Lung microvascular endothelial cell (primary cell): ENCODE measurements at places on chromosomes 1 and 21.
A peak's percentile ranks its signal among the peaks of the same experiment; 100 is the strongest.

- DNase-seq = no peak
Measured at GRCh38 chr1:42943166-42943565, 15.5 kb downstream of the SLC2A1 start.

DNA sequence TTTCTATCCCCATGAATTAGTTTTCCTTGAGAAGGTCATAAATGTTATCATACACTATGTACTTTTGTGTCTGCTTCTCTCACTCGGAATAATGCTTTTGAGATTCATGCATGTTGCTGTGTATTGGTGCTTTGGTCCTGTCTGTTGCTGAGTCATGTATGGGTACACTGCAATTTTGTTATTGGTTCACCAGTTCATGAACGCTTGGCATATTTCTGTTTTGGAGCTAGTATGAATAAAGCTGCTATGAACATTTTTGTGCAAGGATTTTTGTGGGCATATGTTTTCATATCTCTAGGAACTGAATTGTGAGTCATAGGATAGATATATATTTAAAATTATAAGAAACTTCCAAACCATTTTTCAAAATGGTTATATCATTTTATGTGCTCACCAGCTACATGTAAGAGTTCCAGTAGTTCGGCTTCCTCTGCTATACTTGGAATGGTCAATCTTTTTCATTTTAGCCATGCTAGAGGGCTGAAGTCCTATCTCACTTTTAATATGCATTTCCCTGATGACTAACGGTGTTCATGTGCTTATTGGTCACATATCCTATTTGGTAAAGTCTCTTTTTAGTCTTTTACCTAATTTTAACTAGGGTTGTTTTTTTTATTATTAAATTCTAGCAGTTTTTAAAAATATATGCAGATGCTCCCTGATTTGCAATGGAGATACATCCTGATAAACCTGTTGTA, 38.2 kb downstream of the ETS2 start:
- peak; percentile 44 for DNase-seq

GRCh38 chr1:31297277-31298247, 730 bp downstream of the ZCCHC17 start:
- peak; percentile 55 for DNase-seq

- DNase-seq = no peak
Measured at GRCh38 chr1:14977338-14977931, 176.1 kb upstream of the TMEM51 start.

DNA sequence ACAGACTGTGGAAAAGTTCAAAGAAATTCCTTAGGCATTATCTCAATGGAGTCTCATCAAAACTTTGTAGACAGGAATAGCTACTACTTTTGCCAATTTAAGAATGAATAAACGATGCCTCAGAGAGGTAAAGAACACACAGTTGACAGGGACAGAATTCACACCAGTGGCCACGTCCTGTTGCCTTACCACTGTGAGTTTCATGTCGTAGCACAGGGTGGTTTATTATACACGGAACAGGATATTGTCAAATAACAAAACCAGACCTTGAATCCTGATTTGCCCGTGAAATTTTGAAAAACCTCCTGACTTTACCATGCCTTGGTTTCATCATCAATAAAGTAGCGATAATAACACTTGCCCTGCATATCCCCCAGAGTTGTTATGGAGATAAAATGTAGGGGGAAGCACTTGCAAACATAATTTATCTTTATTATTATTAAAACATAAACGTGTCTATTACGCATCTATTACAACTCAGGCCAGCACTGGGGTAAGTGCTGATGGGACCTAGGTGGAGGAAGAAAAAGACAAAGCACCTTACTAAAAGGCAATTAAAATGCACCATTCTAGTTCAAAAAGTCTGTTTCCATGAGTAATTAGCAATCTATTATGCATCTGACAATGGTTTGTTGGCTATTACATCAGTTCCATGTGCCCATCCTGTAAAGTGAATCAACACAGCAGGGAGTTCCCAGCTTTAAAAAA, 408.1 kb upstream of the RUNX1 start:
- no peak for DNase-seq

DNA sequence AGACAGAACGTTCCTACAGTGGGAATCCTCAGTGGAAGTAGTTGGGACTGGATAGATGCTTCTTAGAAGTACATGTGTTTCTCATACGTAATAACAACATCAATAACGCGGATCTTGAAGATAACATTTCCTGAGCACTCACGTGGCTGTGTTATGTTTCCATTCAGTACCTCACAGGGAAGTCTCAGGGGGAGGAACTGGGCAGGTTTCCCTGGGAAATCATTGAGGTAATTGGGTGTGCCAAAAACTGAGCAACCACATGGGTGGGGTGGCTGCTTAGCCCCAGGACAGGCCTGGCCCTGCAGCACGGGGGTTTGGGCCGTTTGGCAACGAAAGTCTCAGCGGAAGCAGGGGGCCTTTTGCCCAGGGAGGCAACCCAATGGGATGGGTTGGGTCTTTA, 133.8 kb downstream of the ZSCAN20 start:
- DNase-seq = no peak

DNA sequence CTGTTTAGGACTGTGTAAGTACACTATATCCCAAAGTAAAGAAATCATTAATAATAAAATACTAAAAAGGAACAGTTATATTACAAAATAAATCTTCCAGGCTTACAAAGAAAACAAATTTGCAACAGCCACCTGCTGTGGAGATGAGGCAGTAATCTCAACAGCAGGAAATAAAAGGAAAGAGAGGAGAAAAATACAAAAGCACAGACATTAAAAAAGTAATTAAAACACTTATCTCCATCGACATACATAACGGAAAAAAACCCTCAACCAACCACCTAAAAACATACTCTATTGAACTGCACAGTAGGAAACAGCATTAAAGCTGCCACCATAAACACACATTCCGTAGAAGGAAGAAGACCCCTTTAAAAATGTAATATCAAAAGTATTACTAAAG, 317.6 kb downstream of the DPYD start:
- peak; percentile 22 for DNase-seq
